GDM1 (cell line): ENCODE measurements at places on chromosomes 12 and 14.
A peak's percentile ranks its signal among the peaks of the same experiment; 100 is the strongest.

- DNase-seq: no peak
These were observed 2.3 kb upstream of the TRAFD1 start for GRCh38 chr12:112122823-112123690.

DNA sequence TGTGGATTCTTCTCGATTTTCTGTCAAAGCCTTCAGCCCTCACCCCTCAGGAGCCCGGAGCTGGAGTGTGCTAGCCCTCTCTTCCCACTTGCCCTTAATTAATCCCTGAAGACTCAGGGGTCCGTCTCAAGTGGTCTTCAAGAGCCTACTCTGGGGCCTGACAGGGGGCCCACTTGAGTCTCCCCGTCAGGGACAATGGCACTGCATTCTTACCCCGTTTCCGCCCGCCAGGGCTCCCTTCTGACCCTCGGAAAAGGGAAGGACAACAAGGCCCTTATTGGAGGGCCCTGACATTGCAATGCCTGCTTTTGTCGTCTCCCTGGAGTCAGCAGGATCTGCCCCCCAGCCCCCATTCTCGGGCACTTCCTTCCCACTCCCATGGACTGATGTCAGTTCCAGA is 34.4 kb downstream of the TBX3 start:
- no peak for DNase-seq

- DNase-seq: no peak
These were observed 189.4 kb upstream of the ALG10 start for GRCh38 chr12:33832900-33833299.

GRCh38 chr14:25226214-25226613 is 176.3 kb upstream of the STXBP6 start:
- DNase-seq: no peak

DNA sequence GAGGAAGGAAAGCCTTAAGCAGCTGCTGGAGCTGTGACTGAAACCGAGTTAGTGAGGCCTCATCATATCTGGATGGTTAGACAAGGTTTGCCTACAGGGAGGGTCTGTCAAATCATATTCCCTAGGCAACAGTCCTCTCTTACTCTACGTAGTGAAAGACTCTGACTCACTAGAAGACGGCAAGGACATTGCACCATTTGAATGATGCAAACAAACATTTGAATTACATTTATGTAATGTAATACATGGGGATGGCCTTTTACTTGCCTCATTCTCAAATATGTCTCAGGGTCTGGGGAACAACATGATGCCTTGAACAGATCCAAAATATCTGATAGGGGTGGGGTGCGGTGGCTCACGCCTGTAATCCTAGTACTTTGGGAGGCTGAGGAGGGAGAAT is 29.8 kb upstream of the STRAP start:
- DNase-seq: no peak

GRCh38 chr14:68950111-68950510 is 29.0 kb downstream of the ACTN1 start:
- DNase-seq: no peak

- DNase-seq: no peak
These were observed 17.8 kb upstream of the EMP1 start for GRCh38 chr12:13178568-13179210.

- no peak for DNase-seq
These were observed 86.2 kb upstream of the VASH1 start for GRCh38 chr14:76675046-76675445.

DNA sequence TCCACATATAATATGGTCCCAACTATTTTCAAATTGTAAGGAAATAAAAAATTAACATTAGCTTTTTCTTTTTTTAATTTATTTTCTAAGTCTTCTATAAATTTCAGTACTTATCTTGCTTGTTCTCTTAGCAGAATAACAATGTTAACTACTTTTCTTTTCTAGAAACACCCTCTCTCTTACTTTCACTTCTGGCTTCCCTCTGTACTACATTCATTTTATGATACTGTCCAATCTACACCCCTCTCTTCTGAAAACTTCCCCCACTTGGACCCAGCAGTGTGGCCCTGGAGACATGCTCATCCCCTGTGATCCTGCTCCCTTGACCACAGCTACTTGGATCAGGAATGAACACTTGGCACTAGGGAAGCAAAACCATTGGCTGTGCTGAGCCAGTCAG is 15.7 kb downstream of the SGPP1 start:
- DNase-seq: no peak

DNA sequence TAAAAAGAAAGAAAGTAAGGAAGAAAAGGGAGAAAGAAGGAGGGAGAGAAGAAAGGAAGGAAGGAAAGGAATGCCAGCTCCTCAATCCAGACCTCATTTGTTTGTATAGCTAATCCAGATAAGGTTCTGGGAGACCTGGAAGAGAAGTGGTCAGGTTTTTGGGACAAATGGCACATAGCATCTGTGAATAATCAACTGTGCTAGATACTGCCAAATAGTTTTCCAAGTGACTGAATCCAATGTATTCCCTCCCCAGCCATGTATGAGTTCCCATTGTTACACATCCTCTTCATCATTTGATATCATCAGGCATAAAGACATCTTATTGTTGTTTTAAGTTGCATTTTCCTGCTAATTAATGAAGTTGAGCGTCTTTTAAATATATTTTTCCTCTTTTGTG is 18.6 kb upstream of the PTGR2 start:
- DNase-seq: no peak

DNA sequence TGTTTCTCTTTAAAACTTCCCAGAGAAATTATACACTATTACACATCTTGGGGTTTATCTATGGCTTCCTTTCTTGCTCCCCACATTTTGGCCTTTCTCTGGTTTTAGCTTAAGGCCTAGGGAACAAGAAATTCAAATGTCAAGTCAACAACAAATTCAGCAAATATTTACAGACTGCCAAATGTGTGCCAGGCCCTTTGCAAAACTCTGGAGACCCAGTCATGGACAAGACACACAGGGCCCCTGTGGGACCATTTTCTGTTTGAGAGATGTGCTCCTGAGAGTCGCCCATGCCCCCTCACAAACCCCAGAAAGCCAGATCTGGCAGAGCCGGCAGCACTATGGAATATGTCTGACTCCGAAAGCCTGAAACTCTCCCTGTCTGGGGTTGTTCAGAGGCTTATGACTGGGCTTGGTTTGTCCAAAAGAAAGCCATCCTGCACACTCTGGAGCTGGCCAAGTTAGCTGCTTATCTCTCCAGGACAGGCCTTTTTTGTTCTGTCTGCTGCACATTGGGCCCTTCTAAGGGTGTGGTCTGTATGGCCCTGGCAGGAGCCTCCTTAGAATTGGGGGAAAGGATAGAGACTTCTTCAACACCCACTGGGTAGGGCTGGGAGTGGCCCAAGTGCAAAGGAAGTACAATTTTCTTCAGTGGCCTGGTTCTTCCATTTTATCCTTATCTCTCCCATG is 1.1 kb upstream of the KRT3 start:
- DNase-seq: no peak

DNA sequence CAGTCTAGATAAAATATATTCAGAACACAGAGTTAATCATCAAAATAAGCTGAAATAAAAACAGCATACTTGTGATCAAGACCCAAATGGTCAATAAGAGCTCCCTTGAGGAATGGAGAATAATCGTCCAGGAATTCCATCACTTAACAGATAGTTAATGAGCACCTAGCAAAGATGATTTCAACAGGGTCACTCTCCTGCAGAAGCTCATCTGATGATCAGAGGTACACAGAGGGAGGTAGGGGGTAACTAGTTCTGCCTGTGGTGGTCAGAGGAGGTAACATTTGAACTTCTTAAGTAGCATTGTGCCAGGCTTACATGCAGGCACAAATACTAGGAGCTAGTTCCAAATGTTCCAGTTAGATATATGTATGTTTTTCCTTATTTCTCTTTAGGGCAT is 9.5 kb downstream of the MED13L start:
- no peak for DNase-seq

DNA sequence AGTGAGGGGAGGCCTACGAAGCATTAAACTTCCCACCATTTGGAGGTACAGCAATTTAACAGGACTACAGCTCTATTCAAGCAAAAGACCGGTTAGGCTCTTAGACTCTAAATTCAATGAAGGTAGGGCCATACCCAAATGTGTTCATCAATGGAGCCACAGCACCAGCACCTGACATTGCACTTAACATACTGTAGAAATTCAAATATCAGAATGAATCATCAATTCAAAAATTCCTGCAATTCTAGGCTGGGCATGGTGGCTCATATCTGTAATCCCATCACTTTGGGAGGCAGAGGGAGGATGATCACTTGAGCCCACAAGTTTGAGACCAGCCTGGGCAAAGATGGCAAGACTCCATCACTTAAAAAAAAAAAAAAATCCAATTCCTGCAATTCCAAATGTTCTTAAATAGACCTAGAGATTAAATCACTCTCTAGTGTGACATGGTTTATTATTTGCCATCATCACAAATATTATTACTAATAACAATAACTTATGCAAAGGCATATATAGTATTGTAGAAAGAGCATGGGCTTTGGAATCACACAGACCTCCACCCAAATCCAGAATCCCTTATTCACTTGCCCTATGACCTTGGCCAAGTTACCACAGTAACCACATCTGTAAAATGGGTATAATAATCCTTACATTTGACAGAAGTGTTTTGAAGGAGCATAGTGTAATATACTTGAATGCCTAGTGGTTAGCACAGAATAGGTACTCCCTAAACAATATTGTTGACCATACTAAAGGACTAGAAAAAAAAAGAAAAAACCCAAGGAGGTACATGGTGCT is 59.4 kb downstream of the CIT start:
- DNase-seq: no peak

- DNase-seq: no peak
These were observed 37.3 kb downstream of the KCNA5 start for GRCh38 chr12:5081016-5081415.

DNA sequence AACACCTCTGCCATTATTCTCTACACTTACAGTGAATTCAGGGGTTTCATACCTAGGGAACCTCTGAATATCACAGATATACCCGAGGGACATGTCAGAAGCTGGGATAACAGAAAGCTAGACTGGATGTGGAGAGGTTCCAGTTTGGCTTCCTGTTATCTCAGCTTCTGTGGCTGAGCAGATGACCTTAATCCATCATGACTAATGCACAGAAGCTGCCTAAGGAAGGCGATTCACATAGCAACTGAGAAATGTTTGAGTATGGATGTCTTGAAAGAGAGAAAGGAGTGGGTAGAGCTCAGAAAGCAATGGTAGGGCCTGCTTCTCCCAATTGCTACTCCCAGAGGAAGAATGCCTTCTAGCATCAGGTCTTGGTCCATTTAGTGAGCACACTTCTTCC is 187.6 kb downstream of the RMST start:
- DNase-seq: no peak

- peak; percentile 52 for DNase-seq
These were observed 271.6 kb upstream of the PLEKHG7 start for GRCh38 chr12:92431146-92431545.

DNA sequence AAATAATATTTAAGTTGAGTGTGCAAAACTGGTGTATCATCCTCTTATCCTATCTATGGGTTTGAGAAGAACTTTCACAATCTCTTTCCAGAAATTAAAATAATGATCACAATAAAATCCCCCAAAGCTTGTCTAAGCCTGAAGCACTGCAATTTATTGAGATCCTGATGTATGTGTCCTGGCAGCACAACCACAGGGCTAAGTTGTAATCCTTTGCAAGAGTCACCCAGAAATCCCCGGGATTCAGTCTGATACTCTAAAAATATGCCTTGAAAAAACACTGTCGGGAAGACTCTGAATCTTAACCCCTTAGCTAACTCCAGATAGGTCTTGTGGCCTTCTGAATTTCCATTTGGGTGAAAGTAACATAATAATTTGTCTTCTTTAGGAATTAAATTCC is 40.3 kb upstream of the STXBP6 start:
- DNase-seq: no peak

DNA sequence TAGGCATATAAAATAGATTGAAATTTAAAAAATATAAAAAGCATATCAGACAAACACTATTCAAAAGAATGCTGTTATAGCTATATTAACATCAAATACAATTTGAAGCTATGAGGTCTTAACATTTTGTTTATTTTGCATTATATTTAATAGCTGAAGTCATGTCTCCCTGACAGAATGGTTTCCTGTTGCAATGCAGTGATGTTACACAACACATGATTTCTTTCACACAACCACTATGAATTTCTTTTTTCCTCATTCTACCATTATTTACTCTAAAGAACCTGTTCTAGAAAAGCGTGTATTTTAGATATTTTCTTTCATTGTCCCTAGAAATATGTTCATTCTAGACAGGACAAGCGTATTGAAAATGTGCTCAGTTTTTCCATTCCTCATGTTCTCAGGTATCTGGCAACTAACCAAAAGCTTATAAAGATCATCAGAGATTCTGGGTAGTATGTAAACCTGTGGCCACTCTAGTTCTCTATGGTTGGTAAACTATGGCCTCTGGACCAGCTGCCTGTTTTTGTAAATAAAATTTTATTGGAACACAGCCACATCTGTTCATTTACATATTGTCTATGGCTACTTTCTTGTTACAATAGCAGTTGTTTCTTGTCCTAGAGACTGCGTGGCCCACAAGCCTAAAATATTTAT is 183.8 kb downstream of the FOXA1 start:
- DNase-seq: no peak

DNA sequence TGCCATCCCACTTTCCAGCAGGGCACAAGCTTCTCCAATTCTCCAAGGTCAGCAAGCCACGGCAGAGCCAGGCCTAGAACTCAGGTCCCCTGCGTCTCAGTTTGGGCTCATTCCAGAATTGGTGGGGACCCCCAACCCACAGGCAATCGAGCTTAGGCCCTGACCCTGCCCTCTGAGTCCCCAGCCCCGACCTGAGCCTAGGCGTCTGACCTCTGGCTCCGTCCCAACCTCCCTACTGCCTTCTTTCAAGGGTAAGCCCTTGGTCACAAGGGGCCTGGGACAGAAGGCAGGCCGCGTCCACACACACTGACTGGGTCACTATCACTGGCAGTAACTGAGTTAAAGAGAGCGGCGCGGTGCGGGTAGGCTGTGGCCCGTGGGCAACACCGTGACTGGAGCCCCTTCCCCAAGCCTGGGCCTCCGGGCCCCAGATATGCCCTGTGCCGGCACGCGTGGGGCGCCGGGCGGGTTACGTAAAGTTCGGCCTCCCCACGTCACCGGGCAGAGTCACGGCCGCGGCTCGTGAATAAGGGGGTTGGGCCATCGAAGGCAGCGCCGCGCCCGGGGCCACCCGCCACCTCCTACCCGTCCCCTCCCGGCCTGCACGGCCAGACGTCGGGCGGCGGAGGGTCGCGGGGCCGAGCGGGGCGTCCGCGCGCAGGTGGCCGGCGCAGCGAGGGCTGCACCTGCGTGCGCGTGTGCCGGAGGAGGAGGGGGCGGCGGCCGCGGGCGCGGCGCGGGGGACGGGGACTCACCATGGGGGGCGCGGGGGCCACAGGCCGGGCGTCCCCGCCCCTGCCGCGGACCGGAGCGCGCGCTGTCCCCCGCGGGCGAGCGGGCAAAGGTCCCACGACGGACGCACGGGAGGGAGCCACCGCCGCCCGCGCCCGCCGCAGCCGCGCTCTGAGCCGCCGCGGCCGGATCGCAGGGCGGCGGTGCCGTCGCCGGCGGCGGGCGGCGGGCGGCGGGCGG is 516 bp downstream of the ANKRD9 start:
- no peak for DNase-seq
